Activated T-cell treated with anti-CD3 and anti-CD28 coated beads, Interleukin-2, amount 50 U/mL, for 72 hours (primary cell): ENCODE measurements at places on chromosomes 3 and 15. TPM values are rescaled to one million over a fixed set of nuclear protein-coding genes. Genes with fewer than 3 reads are reported as not detected.

GRCh38 chr15:96428742-96429141 lies 98.2 kb downstream of the NR2F2 start:
- DNase-seq = no peak

TF gene
- 1.7 TPM for total RNA-seq

LXN gene
- total RNA-seq = 5.5 TPM

GP9 gene
- not detected for total RNA-seq

DNA sequence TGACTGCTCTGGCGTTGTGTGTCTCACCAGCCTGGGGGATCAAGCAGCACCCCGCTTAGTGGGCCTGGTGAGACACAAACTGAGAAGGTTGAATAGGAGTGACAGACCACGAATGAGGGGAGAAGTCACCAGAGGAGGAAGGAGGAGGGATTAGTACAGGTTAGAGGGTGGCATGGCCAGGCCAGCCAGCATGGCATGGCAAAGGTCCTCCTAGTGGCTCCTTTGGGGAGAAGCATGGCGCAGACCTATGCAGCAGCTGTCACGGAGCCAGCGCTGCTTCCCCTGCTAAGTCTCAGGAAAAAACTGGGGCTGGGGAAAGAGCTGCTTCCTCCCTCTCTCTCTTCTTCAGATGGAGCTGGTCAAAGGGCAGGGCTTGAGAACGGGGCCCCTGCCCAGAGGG lies 48.6 kb downstream of the ZDHHC3 start:
- DNase-seq = no peak

DNA sequence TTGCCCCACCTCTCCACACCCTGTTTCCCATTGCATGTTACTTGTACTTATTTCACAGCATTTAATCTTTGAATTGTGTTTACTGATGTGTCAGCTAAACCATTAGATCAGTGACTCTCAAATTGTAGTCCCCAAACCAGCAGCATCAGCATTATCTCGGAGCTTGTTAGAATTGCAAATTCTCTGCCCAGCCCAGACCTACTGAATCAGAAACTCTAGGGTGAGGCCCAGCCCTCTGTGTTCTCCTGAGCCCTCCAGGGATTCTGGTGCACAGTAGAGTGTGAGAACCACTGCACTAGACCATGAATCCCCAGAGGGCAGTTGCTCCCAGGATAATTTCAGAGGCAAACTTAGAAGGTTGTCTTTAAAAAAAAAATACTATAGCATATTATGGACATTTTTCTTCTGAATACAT lies 13.0 kb downstream of the PLD1 start:
- no peak for DNase-seq

- DNase-seq = no peak
Measured at GRCh38 chr3:8355346-8355745, 146.3 kb upstream of the LMCD1 start.

SLC4A7 gene
- 39.9 TPM for total RNA-seq

DNA sequence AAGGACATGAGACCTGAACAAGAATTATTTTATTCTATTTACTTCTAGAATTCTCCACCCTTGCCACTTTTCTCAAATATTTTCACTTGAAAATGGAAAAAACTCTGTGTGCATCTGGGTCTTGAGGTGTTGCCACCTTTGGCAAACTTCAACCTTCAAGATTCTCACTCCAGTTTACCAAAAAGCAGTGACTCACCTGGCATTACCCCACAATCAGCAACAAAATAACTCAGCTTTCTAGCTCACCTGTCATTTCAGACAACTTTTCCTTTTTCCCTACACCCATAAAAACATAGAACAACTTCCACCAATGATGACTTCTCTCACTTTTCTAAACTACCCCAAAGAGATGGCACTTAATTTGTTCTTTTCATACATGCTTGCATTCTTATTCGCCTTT lies 115.8 kb downstream of the DUT start:
- no peak for DNase-seq

DNA sequence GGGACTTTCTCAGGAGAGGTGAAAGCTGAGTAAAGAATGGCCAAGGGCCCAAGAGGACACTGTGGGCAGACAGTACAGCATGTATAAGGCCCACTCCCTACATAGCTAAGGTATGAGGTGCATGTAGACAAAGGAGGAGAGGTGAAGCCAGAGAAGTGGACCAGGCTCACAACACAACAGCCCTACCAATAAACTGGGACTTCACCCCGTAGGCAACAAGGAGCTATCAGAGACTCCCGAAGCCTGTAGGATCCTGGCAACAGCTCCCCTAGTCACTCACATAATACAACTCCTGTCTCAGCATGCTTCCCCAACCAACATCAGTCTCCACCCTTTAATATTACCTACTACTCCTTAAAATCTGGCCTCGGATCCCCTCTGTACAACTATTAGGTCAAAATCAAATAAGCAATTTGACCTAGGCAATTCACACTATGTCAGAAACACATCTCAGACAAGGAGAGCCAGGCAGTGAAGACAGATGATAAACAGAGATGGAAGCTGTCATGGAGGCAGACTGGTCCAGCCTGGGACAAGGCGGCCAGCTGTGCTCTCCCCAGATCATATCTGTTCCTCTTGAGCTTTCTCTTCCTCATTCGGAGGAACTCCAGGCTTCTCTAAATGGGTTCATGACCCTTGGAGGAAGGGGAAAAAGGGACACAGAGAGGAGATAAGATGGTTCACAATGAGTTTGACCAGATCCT lies 1.4 kb downstream of the XXYLT1 start:
- DNase-seq = no peak

GRCh38 chr15:93614386-93615104 lies 525.5 kb upstream of the RGMA start:
- no peak for DNase-seq

- no peak for DNase-seq
Measured at GRCh38 chr3:179069762-179070390, 1.7 kb downstream of the ZMAT3 start.

- peak; percentile 56 for DNase-seq
Measured at GRCh38 chr3:152419748-152420147, 151.0 kb downstream of the MBNL1 start.

- DNase-seq = no peak
Measured at GRCh38 chr3:171809611-171809860, 747 bp downstream of the PLD1 start.
